Omental fat pad (tissue), 4 donors: ENCODE measurements at places on chromosomes 6 and 20.

DNA sequence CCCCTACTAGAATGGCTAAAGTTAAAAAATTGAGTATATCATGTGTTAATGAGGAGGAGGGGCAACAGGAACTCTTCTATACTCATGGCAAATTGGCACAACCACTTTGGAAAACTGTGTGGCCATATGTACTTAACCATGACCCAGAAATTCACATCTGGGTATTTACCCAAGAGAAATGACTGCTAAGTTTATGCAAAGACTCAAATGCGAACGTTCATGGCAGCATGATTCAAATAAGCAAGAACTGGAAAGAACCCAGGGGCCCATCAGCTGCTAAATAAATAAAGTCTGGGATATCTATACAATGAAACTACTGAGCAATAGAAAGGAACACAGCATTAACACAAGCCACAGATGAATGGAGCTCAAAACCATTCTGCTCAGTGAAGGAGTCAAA, 107.6 kb downstream of the MYLK4 start:
- no peak for DNase-seq

DNA sequence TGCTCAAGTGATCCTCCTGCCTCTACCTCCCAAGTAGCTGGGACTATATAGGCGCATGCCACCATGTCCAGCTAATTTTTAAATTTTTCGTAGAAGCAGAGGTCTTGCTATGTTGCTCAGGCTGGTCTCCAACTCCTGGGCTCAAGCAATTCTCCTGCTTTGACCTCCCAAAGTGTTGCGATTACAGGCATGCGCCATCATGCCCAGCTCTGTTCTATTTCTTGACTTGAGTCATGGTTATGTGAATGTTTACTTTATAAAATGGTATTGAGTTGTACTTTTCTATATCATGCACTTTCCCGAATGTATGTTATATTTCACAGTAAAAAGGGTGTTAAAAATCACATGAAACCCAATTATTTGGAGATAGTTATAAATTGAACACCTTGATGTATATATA, 17.3 kb upstream of the ATXN1 start:
- DNase-seq: no peak

- no peak for DNase-seq
Observed at GRCh38 chr6:148203970-148204369, 138.7 kb upstream of the SASH1 start.

- no peak for DNase-seq
Observed at GRCh38 chr20:28616354-28616753, 2641.1 kb upstream of the DEFB115 start.

- DNase-seq: no peak
Observed at GRCh38 chr6:30793521-30794194, 49.3 kb upstream of the IER3 start.

GRCh38 chr6:43989581-43990146, 137.6 kb downstream of the MRPL14 start:
- DNase-seq: no peak
